Right cardiac atrium (tissue), 5 donors: ENCODE measurements at places on chromosomes 4 and X. TPM values are rescaled to one million over a fixed set of nuclear protein-coding genes. Genes with fewer than 3 reads are reported as not detected.

The MAGEE2 gene
- total RNA-seq, result 0.32 TPM

The NIPAL1 gene
- total RNA-seq, result 0.23 TPM

The TMEM271 gene
- not detected for total RNA-seq

The SHISA3 gene
- 9.2 TPM for total RNA-seq

The PABPC5 gene
- total RNA-seq, result 2.3 TPM

The PLAC8 gene
- 2.8 TPM for total RNA-seq

The SULT1E1 gene
- not detected for total RNA-seq

The LUZP4 gene
- not detected for total RNA-seq

The NUDT10 gene
- 0.68 TPM for total RNA-seq

The ZNF518B gene
- 35.9 TPM for total RNA-seq

The TMPRSS11F gene
- total RNA-seq, result not detected

The UFSP2 gene
- total RNA-seq, result 49.6 TPM

The SSX4 gene
- not detected for total RNA-seq
